ENCODE measurements at places on chromosomes 11 and 22.

DNA sequence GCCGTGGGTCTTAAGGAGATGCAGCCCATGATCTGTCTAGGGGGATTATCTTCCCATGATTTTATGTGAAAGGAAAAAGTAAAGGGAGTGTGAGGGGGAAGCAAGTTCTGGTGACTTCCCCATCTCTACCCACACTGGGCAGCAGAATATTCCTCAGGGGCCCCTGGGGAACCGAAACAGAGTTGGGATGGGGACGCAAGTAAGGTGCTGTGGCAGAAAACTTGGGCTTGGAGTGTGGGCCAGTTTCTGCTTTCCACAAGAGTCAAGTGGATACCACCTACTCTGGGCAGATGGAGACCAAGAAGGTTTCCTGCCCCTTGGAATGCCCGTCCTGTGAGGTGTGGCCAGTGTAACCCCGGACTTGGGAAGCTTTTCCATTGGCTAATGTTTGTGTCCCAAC, 64.4 kb downstream of the SGSM3 start:
- no peak for DNase-seq

DNA sequence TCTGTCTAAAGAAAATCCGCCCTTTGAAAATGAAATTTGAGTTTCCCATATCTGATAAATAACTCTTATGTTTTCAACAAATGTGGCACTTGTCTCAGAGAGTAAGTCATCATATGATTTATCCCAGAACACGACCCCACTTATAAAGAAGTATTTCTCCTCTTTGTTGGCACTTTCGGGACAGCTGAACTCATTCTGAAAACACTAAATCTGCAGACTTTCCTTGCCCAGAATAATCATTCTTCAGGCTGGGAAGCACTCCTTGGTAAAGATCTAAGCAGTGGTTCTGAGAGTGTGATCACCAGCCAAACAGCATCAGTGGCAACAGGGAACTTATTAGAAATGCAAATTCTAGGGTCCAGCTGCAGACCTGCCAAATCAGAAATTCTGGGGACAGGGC, 532.2 kb upstream of the API5 start:
- DNase-seq, result no peak

GRCh38 chr11:109197656-109198055, 224.3 kb upstream of the C11orf87 start:
- DNase-seq, result no peak

- DNase-seq, result no peak
Measured at GRCh38 chr11:1478011-1478410, 8.6 kb downstream of the MOB2 start.

- peak; percentile 35 for DNase-seq
Measured at GRCh38 chr11:74138572-74138971, 32.2 kb downstream of the C2CD3 start.

DNA sequence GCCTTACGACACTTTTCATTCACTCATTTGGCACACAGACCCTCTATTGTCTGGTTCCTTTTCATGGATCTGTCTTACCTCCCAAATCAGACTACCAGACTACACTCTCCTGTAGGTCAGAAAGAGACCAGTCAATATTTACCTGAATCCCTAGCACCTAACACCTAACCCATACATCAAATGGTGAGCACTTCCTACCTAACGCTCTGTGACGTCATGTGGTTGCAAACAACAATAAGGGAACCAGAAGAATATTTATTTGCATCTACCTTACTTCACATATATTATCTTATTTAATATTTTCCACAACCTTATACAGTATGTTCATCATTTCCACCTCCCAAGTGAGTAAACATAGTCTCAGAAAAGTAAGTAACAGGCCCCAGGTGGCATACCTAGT, 323.4 kb downstream of the SOX6 start:
- no peak for DNase-seq

DNA sequence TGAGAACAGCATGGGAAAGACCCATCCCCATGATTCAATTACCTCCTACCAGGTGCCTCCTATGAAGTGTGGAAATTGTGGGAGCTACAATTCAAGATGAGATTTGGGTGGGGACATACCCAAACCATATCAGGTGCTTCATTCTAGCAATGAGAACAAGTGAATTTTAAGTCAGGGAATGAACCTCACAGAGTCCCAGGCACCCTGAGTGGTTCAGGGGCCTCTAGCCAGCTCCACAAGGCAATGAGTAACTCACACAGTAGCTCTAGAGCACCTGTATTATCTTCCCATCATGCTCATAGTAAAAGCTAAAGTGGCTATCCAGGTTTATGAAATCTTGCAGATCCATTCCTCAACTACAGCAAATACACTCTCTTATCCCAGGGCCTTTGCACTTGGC, 13.1 kb upstream of the ACCSL start:
- DNase-seq, result no peak

DNA sequence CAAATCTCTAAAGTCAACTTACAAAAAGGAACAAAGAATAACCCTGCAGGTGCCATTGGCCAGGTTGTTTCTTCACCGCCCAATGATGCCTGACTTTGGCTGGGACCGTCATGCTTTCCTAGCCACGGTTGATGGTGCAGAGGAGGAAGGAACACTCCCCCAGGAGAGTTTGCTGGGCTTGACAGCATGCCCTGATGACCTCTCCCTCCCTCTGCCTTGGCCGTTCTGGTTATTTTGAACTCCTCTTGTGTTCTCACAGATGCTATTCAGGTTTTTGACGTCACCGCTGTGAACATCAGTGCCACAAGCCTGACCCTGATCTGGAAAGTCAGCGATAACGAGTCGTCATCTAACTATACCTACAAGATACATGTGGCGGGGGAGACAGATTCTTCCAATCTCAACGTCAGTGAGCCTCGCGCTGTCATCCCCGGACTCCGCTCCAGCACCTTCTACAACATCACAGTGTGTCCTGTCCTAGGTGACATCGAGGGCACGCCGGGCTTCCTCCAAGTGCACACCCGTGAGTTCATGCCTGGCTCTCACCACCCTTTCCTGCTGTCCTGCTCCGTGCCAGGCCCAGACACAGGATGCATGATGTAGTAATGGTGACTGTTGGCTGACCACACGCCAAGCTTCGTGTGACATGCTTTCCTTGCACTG, 89.0 kb upstream of the OR4B1 start:
- DNase-seq, result no peak

DNA sequence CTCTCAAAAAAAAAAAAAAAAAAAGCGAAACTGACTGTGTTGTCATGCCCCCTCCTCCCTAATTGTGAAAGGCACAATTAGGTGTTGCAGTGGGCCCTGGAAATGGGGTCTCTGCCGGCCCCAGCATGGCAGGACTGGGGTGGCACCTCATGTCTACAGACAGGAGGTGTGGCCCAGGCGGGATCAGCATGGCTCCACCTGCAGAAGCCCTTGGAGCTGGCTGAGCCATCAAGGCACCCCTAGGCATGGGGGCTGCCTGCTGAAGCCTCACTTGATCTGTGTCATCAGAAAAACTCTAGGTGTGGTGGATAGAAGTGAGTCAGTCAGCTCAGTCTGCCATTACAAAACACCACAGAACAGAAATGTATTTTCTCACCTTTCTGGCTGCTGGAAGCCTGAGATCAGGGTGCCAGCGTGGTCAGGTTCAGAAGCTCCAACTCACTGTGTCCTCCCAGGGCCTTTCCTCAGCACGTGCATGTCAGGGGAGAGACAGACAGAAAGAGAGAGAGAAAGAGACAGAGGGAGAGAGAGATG, 10.1 kb upstream of the B4GALNT4 start:
- no peak for DNase-seq

GRCh38 chr11:66235141-66235540, 33.3 kb upstream of the RAB1B start:
- DNase-seq, result no peak

- DNase-seq, result no peak
Measured at GRCh38 chr22:30232716-30233218, 13.8 kb downstream of the LIF start.

DNA sequence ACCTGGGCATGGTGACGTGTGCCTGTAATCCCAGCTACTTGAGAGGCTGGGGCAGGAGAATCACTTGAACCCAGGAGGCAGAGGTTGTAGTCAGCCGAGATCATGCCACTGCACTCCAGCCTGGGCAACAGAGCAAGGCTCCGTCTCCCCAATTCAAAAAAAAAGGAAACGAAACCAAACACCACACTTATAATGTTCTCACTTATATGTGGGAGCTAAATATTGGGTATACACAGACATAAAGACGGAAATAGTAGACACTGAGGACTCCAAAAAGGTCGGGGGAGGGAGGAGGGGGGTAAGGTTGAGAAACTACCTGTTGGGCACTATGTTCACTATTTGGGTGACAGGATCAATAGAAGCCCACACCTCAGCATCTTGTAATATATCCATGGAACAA, 94.3 kb downstream of the GAB2 start:
- no peak for DNase-seq

GRCh38 chr11:35983981-35984380, 40.1 kb downstream of the LDLRAD3 start:
- no peak for DNase-seq

DNA sequence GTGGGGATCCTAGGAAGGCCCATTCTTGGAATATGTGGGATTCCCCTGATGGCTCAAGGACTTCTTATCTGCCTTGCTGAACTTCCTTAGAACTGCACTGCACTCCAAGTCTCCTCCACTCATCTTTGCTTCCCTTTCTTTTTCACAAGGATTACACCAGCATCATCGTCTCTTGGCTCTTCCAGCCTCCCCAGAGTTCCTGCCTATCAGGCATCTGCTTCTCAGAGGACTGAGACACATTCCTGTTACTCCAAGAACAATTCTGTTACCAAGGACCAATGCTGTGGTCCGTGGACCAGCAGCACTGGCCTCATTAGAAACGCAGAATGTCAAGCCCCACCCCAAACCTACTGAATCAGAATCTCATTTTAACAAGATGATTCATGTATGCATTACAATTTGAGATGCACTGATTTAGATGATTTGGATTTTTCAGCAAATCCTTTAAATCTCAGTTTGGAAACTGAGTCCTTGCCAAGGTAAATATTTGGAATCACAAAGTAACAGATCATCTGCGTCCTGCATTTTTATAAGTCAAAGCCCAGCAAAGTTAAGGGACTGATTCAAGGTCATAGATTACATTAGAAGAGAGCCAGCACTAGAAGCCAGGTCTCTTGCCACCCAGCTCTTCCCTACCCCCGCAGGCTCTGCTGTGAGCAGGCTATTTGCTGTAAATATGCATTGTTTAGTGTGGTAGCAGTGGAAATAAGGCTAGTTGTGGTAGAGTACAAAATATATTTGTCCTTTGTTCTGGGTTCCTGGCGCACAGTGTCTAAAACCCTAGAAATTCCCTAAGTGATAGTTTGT, 110.9 kb downstream of the SWAP70 start:
- no peak for DNase-seq

DNA sequence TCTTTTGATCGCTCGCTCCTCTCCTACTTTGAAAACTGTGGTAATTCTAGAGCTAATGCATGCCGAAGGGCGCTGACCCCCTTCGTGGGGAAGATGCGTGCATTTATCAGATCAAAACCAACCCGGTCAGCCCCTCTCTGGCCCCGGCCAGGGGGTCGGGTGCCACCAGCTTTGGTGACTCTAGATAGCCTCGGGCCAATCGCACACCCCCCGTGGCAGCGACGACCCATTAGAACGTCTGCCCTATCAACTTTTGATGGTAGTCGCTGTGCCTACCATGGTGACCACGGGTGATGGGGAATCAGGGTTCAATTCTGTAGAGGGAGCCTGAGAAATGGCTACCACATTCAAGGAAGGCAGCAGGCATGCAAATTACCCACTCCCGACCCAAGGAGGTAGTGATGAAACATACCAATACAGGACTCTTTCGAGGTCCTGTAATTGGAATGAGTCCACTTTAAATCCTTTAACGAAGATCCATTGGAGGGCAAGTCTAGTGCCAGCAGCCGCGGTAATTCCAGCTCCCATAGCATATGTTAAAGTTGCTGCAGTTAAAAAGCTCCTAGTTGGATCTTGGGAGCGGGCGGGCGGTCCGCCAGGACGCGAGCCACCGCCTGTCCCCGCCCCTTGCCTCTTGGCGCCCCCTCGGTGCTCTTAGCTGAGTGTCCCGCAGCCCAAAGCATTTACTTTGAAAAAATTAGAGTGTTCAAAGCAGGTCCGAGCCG, 3898.2 kb upstream of the OR11H1 start:
- no peak for DNase-seq

- DNase-seq, result no peak
Measured at GRCh38 chr22:46578251-46578823, 40.9 kb upstream of the CELSR1 start.

GRCh38 chr11:110312670-110313069, 16.3 kb upstream of the RDX start:
- DNase-seq, result no peak

DNA sequence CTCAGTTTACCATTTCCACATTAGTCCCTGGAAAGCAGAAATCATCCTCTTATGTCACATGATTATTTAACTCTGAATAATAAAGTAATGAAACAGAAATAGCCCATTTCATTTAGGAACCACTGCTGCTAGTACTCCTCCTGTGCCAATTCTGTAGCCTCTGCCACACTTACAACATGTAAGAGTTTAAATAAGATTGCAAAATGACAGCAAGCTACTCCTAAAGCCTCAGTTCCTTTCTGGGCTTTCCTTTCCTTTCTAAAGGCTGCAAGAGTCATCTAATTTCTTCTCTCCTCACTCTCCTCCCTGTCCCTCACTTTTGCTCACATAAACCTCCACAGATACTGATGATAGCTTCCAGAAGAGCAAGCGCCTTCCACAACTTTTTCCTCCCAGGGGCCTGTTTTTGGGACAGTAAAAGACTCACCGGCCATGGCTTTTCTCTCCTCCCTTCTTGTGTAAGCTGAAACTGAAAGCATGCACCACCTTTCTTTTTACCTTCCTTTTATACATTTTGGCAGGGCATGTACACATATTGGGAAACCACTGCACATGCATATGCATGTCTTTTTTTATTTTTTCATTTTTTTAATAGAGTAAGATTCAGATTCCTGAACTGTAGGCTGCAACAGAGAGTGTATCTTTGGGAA, 38.5 kb downstream of the CARD18 start:
- DNase-seq, result no peak

GRCh38 chr11:89536926-89537325, 45.8 kb upstream of the NOX4 start:
- DNase-seq, result no peak

DNA sequence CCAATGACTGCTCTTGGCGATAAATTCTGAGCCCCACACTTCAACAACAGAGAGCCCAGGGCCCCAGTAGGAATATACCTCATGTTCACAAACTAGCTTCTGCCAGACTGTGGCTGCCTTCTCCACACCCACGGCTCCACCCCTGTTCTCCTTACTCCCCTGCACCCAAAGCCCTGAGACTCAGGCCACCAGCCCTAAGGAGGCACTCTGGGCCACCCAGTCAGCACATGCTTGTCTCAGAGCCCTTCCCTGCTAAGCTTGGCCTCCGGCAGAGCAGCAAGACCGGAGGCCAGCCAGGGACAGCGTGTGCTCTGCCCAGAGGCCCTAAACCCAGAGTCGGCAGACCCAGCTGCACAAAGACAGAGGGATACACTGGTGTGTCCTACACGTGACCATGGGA, 27.9 kb downstream of the SPATA19 start:
- no peak for DNase-seq
